AG04450 (cell line): ENCODE measurements at places on chromosomes 13 and 19. TPM values are rescaled to one million over a fixed set of nuclear protein-coding genes. Genes with fewer than 3 reads are reported as not detected.

VSTM2B gene
- not detected in 2 replicates for polyA plus RNA-seq

DNA sequence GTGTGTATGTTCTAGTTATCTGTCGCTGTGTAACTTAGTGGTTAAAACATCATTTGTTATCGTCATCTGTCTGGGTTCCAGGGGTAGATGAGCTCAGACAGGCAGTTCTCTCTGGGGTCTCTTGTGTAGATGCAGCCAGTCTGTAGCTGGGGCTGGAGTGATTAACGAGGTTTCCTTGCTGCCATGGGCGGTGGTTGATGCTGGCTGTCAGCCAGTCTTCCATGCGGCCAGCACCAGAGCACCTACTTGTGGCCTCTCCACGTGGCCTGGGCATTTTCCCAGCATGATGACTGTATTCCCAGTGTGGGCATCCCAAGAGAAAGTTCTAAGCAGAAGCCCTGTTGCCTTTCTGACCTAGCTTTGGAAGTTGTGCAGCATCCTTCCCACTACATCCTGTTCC, 10.7 kb downstream of the ERCC5 start:
- no peak for DNase-seq

GRCh38 chr13:21675095-21675991, 4.5 kb downstream of the FGF9 start:
- no peak for DNase-seq

PEAK3 gene
- polyA plus RNA-seq = 0.04 TPM in 1 of 2 replicates, not detected in the other

DNA sequence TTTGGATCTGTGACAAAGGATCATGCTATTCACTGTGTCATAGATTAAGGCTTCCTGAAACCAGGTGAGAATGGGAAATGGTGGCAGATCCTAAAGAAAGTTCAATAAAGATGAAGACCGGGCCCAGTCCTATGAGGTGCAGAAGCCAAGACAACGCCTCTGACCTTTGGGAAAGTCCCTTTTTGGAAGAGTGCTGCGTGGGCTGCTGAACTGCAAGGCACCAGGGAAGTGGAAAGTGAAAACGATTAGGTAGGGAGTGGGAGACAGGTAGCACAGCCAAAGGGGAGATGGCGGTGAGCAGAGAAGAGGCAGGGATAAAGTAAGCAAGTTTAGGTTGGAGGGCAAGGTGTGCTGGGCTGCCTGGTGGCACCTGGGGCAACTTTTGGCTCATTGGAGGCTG, 16.3 kb downstream of the MBNL2 start:
- no peak for DNase-seq

- no peak for DNase-seq
These were observed 95.3 kb downstream of the KL start for GRCh38 chr13:33111414-33112110.

TNFSF13B gene
- polyA plus RNA-seq = 0.48 and 1.1 TPM in 2 replicates
